ENCODE measurements at places on chromosomes 1 and 21. TPM values are rescaled to one million over a fixed set of nuclear protein-coding genes. Genes with fewer than 3 reads are reported as not detected.

The ABCA4 gene
- 0.65 TPM for total RNA-seq

The TRIM58 gene
- total RNA-seq: 0.13 TPM

The AGT gene
- total RNA-seq: 2.7 TPM

The CFHR1 gene
- total RNA-seq: 1.6 TPM

The TARS2 gene
- total RNA-seq: 21.5 TPM

The CSF3R gene
- not detected for total RNA-seq

The CLK2 gene
- 33.0 TPM for total RNA-seq

The OVAAL gene
- total RNA-seq: not detected

The PTPRU gene
- total RNA-seq: 32.7 TPM

The CCDC24 gene
- total RNA-seq: 5.1 TPM

The TMEM167B gene
- 43.0 TPM for total RNA-seq

The SYCP1 gene
- total RNA-seq: not detected

The LDLRAP1 gene
- total RNA-seq: 41.6 TPM

The TNN gene
- not detected for total RNA-seq

The SIK1 gene
- 0.98 TPM for total RNA-seq

The OR2T29 gene
- total RNA-seq: not detected

The HAO2 gene
- total RNA-seq: not detected

The TSPAN2 gene
- total RNA-seq: 0.07 TPM

The RBM11 gene
- total RNA-seq: 0.26 TPM

The MROH7 gene
- 0.73 TPM for total RNA-seq

The CD53 gene
- total RNA-seq: not detected

The OLFML2B gene
- 19.4 TPM for total RNA-seq

The SPRR2B gene
- total RNA-seq: not detected
